Cerebellum (tissue), 4 donors: ENCODE measurements at places on chromosomes 13 and 19. TPM values are rescaled to one million over a fixed set of nuclear protein-coding genes. Genes with fewer than 3 reads are reported as not detected.

- DNase-seq: peak; percentile 19
These were observed 1937.6 kb downstream of the PCDH9 start for GRCh38 chr13:65292488-65292901.

Gene KCNN4
- 0.36 TPM for total RNA-seq

DNA sequence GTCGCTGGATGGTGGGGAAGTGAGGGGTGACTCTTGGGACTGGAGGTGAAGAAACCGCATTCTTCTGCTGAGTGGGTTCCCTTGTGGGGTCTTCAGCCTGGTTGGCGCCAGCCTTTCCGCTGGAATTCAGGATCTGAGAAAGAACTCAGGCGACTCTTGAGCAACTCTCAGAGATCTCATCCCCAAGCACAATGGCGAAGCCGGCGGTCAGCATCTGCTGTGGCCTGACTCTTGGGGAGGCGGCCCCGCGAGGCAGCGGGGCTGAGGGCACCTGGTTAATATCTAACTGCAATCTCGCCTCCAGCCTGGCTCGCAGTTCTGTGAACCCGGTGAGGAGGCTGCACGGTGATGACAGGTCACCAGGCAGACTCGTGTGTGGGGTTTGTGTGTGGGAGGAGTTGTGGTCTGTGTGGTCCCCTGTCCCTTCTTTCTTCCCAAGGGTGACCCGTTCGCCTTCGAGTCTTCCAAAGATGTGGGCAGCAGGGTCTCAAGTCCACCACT, 883 bp downstream of the ZNF441 start:
- peak; percentile 24 for DNase-seq

Gene LAIR1
- total RNA-seq: 2.1 TPM

Gene KL
- total RNA-seq: 1.5 TPM

GRCh38 chr13:19818223-19818842, 35.6 kb upstream of the PSPC1 start:
- DNase-seq: no peak

Gene NLRP5
- total RNA-seq: not detected

- no peak for DNase-seq
These were observed 23.4 kb downstream of the CEBPG start for GRCh38 chr19:33396701-33397535.

Gene BRSK1
- 69.8 TPM for total RNA-seq

GRCh38 chr13:110150384-110151101, 156.4 kb downstream of the COL4A1 start:
- DNase-seq: no peak

DNA sequence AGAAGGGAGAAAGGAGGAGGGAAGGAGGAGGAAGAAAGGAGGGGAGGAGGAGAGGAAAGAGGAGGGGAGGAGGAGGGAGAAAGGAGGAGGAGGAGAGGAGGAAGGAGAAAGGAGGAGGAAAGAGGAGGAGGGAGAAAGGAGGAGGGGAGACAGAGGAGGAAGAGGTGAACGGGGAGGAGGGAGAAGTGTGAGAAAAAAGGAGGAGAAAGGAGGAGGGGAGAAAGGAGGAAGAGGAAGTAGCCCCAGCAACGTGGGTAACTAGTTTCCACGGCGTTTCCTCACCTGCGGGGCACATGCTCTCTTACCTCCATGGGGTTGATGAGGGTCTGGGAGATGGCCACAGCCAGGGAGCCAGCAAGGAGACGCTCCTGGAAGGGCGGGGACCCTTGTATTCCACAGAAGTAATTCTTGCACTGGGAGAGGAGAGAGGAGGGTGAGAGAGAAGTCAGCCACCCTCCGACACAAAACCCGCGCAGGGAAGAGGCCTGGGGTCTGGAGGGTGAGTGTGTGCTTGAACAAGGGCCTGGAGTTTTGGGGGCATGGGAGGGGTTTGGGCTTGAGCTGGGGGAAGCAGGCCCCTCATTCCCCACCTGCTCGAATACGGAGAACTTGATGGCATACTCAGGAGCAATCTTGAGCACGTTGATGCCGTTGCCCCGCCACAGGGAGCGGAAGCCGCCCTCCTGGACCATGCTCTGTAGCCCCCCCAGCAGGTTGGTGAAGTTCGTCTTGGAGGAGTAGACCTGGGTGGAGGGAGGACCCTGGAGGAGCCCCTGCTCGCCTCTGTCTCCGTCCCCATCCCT, 3.9 kb downstream of the SLC25A41 start:
- DNase-seq: no peak

Gene ATP7B
- total RNA-seq: 22.4 TPM

- no peak for DNase-seq
These were observed 6.3 kb downstream of the C19orf38 start for GRCh38 chr19:10854350-10855089.

Gene GFY
- not detected for total RNA-seq

Gene RGCC
- total RNA-seq: 20.1 TPM

- no peak for DNase-seq
These were observed 12.8 kb upstream of the IZUMO2 start for GRCh38 chr19:50175924-50176323.

Gene JOSD2
- total RNA-seq: 3.2 TPM

DNA sequence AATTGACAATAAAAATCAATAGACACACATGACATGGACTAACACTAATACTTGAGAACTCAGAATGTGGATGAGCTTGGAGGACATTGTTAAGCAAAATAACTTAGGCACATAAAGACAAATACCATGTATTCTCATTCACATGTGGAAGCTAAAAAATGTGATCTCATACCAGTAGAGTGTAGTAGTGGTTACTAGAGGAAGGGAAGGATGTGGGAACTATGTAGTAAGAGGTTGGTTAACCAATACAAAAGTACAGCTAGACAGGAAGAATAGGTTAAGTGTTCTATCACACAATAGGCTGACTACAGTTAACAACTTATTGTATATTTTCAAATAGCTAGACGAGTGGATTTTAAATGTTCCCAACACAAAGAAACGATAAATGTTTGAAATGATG, 415.8 kb upstream of the KLF12 start:
- DNase-seq: no peak

GRCh38 chr13:41909506-41909905, 51.4 kb downstream of the VWA8 start:
- no peak for DNase-seq

DNA sequence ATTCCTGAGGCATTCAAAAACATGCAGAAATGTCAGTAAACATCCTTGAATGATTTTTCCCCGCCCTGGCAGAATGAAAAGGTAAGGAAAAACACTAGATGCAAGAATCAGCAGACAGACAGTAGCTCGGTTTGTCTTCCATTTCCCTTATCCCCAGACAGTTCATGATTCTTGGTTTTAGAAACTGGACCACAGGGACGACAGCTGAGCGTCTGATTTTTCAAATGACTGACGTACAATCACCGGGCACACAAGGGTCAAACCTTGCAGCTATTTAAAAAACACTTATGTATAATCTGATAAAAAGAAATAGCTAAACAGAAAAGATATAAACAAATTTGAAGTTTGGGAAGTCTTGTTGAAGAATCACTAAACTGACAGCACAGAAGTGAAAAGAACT, 47.1 kb downstream of the DCLK1 start:
- no peak for DNase-seq

Gene GRK1
- 0.45 TPM for total RNA-seq

DNA sequence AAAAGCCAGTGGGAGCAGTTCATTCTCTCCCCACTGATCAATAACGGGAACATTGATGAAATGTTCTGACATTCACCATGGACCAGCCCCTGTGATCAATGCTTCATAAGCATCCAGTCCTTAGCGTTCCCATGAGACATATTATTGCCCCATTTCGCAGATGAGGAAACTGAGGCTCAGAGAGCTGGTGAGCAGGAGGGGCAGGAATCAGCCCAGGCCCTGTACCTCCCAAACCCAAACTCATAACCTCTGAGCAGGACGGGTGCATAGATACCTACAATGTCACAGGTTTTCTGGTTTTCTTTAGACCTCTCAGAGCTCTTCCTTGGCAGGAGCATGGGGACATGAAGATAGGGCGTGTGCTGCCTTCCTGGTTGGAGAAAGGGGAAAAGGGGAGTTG, 2.1 kb downstream of the MCOLN1 start:
- DNase-seq: no peak

DNA sequence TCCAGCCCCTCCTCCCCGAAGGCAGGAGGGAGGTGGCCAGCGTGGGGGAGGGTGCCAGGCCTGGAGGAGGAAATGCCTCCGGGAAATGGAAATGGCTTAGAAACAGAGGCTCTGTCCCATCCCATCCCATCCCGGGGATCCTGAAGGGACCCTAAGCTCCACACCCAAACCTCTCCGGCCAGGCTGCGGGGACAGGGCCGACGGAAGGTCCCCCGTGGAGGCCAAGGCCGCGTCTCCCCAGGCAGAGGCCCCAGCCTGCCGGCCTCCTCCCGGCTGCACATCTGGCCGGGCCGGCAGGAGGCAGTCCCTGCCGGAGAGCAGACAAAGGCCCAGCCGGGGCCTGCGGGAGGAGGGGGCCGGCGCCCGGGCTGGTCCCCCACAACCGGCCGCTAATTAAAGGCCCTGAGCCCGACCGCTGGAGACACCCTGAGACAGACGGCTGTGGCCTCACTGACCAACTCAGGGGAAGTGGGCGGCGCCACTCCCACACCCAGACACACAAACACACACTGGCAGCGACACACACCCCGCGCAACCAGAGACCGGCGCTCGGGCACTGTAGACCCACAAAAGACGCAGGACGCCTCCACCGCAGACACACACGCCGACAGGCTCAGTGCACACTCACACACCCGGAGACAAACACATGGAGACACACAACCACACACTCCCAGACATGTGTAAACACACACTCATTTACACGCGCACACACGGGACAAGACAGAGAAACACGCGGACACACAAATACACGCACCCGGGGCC, 1.1 kb downstream of the ADAMTS10 start:
- DNase-seq: no peak

Gene SMAD9
- total RNA-seq: 20.0 TPM

- DNase-seq: peak; percentile 51
These were observed 48.9 kb downstream of the MYH14 start for GRCh38 chr19:50252111-50252886.

GRCh38 chr19:45793178-45793564, 526 bp upstream of the DMWD start:
- no peak for DNase-seq

Gene SHANK1
- 19.3 TPM for total RNA-seq

DNA sequence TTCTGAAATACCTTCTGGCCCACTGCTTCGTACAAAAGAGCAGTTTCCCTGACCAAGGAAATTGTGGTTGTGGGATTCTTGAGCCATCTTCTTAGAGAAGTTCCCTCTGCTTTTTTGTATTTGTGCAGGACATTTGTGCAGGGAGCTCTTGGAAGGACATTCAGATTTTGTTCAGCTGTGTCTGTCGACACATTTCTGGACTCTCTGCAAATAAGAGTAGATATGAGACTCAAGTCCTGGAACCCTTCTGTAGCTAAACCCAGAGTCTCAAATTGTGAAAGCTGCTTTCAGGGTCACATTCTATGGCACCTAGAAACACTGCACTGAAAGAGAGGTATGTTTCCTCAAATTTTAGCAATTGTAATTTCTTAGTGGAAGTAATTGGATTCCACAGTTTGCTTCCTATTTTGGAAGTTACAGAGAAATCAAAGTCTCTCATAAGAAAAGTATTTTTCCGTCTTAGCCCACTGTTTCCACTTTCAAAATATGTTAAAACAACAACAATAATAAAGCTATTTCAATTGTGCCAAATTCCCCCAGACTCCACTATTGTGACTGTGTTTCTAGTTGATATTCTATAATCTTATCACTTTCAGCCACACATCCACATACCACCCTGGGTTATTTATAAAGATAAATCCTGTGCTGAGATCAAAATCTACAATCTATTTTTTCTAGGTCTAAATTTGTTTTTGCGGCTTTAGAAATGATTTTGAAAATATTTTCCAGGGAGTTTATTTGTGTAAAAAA, 224.0 kb downstream of the COG6 start:
- DNase-seq: no peak

DNA sequence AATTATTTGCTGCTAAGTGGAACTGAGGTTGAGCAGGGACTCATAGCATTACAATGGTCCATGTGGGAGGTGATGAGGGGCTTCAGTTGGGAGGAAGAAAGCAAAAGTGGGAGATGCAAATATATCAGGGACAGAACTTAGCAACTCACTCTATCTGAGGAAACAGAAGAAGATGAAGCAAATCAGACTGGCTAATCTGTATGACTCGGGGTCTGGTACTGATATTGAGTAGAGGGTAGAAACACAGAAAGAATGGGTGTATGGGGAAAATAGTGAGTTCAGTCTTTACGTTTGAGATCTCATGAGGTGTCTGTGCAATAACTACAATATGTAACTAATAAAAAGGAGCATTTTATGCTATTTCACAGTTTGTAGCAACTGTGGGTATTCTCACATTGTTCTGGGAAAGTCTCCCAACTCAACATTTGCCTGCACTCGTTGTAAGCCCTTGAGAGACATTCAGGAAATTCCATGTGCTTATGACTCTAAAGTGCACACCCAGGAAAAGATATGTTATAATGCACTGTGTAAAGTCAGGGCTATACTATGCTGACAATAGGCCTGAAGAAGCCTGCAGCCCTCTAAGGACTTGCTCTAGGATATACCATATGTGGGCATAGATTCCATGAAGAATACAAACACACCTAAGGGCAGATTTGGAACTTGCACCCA, 183.5 kb downstream of the SPRY2 start:
- no peak for DNase-seq

Gene NRTN
- not detected for total RNA-seq

Gene LILRB3
- 0.18 TPM for total RNA-seq

- no peak for DNase-seq
These were observed 1.6 kb downstream of the LYL1 start for GRCh38 chr19:13100841-13101589.

- no peak for DNase-seq
These were observed 351.3 kb upstream of the TMTC4 start for GRCh38 chr13:101025925-101026324.

DNA sequence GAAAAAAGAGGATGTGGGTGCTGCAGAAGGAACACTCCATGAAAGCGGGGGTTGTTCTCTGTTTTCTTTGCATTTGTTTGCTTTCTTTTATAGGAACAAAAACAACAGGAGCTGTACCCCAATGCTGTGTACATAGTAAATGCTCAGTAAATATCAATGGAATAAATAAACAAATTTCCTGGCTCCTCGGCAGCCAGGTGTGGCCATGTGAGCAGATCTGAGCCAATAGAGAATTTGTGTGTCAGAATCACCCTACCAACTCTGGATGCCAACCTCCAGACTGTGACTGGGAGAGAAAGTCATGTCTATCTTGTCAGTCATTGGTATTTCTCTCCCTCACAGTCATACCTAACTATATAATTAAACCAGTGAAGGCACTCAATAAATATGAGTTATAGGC, 10.6 kb upstream of the CLPP start:
- DNase-seq: no peak

Gene RFPL4AL1
- not detected for total RNA-seq

GRCh38 chr19:16470541-16470910, 1.2 kb downstream of the EPS15L1 start:
- DNase-seq: no peak

Gene DPF1
- 16.6 TPM for total RNA-seq

Gene ZNF541
- 0.91 TPM for total RNA-seq

- DNase-seq: no peak
These were observed 583.1 kb downstream of the EFNB2 start for GRCh38 chr13:105952233-105952972.

Gene TNFSF13B
- 1.6 TPM for total RNA-seq

- no peak for DNase-seq
These were observed 89.0 kb upstream of the CSNK1A1L start for GRCh38 chr13:37194428-37194861.

Gene NDUFS7
- 27.6 TPM for total RNA-seq

Gene CFAP97D2
- not detected for total RNA-seq

- peak; percentile 67 for DNase-seq
These were observed 11.0 kb downstream of the CTU1 start for GRCh38 chr19:51097166-51097738.

- no peak for DNase-seq
These were observed 71.2 kb upstream of the GTF3A start for GRCh38 chr13:27353166-27353583.
